Esophagus squamous epithelium (tissue), 5 donors: ENCODE measurements at places on chromosomes 11 and 22.

DNA sequence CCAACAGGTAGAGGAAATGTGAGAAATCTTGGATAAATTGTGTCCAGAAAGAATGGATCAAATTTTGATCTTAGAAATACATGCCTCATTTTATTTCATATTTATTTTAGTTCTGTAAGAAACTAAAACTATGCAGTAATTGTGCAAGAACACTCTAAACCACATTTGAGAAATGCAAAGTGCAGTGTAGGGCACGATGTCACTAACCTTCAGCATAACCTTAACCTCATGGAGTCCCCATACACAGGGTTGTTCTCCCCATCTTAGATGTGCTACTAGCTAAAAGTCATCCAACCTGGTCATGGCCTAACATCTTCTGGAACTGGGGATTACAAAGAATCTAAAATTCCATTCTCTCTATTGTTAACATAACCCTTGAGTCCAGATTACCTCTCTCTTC is 48.4 kb upstream of the ARHGAP42 start:
- DNase-seq: no peak

GRCh38 chr11:16993495-16993894 is 20.7 kb downstream of the PLEKHA7 start:
- no peak for DNase-seq

GRCh38 chr22:19476023-19476422 is 3.0 kb downstream of the UFD1 start:
- no peak for DNase-seq

DNA sequence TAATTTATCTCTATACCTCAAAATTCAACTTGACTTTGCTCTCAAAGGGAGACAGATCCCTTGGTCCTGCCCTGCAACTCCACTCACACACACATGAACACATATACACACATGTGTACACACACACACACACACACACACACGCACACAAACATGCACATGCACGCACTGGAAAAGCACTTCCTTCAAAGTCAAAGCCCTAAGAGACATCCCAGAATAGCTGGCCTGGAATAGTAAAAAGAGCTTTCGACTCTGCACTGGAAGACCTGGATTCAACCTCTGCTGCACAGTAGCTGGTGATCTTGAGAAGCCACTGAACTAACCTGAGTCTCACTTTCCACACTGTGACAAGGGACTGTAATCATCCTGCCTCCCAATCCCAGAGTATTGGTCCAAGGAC is 26.8 kb downstream of the TENM4 start:
- DNase-seq: no peak

DNA sequence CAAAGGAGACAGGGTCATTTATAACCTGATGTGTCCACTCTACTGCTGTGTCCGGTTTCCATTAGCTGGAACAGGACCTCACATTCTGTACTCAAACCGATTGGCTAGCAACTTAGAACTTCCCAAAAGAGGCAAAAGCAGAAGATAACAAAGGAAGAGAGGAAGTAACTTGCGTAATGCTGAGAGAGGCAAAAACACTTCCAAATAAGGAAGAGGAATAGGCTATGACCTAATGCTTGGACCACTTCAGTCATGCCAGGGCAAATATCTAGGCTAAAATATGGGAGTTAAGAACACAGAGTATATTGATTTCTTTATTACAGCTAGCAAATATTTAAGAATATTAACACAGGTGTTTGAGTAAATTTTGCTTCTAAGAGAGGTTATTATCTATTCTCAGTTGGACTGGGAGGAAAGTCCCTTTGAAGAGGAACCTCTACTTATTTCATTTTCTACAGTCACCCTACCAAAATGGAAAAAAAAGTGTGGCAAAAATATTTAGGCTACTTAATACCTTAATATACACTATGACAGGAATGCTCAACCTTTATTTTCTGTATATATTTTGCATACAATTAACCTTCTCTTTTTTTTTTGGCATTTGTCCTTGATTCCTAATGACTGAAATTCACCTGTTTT is 499.8 kb upstream of the CHORDC1 start:
- no peak for DNase-seq

- no peak for DNase-seq
Measured at GRCh38 chr11:110463153-110463552, 33.4 kb downstream of the FDX1 start.

DNA sequence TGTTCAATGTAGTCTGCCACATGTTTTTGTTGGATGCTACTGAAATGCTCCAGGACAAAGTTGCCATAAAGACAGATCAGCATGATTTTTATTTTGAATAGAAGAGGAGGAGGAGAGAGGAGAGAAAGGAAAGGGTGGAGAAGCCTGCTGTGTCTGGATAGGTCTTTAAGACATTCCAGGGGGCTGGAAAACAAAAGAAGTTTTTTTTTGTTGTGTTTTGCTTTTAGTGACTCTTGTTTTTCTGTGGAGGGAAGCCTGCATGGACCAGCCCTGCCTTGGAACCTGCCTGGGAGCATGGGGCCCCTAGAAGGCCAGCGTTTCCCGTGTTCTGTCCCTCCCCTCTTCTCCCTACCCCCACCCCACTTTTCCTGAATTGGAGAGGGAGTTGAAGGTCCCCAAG is 2.3 kb downstream of the TSPAN18 start:
- no peak for DNase-seq

DNA sequence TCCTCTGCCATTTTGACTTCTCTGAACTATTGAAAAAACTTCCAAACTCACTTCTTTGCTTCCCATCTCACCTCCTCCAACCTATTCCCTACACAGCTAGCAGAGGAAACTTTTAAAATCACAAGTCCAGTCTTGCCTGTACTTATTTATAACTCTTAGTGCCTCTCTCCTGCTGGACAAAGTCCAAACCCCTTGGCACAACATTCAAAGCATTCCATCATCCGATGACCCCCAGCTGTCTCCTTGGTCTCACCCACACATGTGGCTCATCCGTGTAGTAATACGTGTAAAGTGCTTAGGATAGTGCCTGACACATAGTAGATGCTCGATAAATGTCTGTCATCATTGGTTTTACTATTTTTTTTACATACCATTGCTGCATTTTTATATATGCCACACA is 101.4 kb downstream of the PARVA start:
- DNase-seq: no peak

GRCh38 chr11:116261606-116262005 is 511.2 kb downstream of the BUD13 start:
- no peak for DNase-seq

- no peak for DNase-seq
Measured at GRCh38 chr11:125948278-125949051, 2.6 kb downstream of the VSIG10L2 start.

GRCh38 chr11:85805387-85805786 is 5.6 kb downstream of the SYTL2 start:
- DNase-seq: no peak

GRCh38 chr11:87076874-87077429 is 39.2 kb downstream of the TMEM135 start:
- no peak for DNase-seq

GRCh38 chr11:86632499-86633269 is 39.7 kb downstream of the ME3 start:
- no peak for DNase-seq

- DNase-seq: no peak
Measured at GRCh38 chr11:7603031-7603781, 70.1 kb downstream of the CYB5R2 start.

- no peak for DNase-seq
Measured at GRCh38 chr11:61854206-61854895, 26.3 kb downstream of the FADS2 start.

DNA sequence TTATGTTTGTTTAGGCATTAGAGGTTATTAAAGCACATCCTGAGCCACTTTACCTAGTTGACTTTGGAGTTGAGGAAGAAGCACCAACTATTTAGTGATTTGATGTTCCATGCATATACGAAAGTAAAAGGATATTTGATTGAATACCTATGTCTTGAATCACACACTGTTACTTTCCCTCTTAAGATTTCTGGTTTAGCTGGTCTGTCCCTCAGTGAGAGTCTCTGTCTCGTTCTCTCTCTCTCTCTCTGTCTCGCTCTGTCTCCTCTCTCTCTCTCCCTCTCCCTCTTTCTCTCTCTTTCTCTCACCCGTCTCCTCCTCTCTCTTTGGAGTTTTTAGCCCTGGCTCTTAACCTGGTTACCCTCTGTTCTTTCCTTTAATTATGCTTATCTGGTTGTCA is 11.0 kb downstream of the CTNND1 start:
- no peak for DNase-seq

GRCh38 chr22:48404801-48405447 is 1422.7 kb downstream of the BRD1 start:
- no peak for DNase-seq

- no peak for DNase-seq
Measured at GRCh38 chr11:118002541-118003423, 16.6 kb downstream of the IL10RA start.

DNA sequence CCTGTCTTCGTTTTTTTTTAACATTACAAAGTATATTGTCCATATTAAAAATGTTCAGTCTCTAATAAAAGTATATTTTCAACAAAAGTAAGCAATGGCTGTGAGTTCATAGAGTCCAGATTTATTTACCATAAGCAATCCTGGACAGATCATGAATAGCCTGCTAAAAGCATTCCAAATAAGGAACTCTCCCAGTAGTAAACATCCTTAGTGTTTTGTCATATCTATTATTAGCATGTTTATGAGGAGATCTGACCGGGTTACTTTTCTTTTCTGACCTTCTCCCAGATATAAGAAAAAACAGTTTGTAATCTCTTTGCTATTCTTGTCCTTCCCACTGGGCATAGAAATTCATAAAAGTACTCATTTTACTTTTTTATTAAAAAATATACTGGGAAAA is 403.9 kb upstream of the ANO3 start:
- DNase-seq: no peak

DNA sequence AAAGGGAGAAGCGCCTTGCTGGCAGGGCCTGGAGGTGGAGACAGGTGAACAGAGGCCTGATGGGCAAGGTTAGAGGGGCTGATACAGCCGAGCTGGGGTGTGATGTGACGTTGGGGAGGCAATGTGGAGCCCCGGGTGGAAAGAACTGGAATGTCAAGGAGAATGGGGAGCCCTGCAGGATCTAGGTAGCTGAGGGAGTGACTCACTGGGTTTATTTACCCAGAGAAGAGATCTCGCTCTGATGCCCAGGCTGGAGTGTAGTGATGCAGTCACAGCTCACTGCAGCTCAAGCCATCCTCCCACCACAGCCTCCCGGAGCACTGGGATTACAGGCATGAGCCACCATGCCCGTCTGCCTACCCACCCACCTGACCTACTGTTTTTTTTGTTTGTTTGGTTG is 1.9 kb upstream of the CYB5R3 start:
- DNase-seq: no peak

GRCh38 chr11:18692941-18693760 is 5.4 kb upstream of the TMEM86A start:
- no peak for DNase-seq

DNA sequence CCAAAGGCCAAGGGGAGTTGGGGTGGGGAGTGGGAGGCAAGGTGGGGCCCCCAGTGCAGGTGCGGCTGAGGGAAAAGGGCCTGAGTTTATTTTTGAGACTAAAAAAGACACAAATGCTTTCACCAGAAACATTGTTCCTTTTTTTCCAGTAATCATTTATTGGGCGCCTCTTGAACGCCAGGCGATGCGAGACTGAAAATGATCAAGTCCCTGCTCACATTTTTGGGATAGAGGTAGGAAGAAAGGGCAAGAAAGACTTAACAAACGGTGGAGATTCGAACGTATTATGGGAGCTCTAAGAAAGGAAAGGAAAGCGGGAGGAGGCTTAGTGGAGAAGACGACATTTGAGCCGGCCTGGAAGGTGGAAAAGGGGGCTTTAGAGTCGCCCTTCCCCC is 796 bp upstream of the SF3B2 start:
- DNase-seq: no peak

GRCh38 chr22:41780746-41781505 is 19.6 kb upstream of the CCDC134 start:
- peak; percentile 70 for DNase-seq

DNA sequence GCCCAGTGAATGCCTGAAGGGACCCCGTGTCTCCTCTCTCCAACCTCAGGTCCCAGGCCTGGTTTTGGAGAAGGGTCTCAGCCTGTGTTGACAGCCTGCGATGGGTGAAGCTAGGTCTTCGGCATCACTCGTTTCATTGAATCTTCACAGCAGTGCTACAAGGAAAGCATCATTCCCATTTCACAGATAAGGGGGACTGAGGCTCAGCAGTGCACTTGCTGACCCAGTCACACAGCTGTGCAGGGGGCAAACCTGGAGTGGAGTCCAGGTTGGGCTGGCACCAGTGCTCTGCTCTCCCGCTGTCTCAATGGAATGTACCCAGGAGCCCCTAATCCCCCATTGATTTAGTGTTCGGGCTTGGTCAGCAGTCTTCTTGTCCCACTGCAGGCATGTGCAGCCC is 10.9 kb upstream of the YWHAH start:
- DNase-seq: no peak

DNA sequence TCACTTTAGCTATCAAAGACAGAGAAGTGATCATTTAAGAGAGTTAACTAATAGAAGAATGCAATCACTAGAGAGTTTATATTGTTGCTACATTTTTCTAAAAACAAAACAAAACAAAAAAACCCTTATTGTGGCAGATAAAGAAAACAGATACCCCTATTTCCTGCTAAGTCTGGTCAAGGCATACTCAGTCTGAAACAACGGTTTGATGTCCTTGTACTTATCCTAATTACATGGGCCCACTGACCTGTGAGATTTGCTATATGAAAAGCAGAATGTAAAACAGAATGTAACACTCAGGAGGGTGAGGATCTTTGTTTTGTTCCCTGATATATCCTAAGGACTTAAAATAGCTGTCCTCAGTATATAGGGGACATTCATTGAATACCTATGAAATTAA is 24.6 kb downstream of the MAML2 start:
- no peak for DNase-seq

GRCh38 chr22:17786435-17787161 is 12.3 kb upstream of the BID start:
- no peak for DNase-seq

DNA sequence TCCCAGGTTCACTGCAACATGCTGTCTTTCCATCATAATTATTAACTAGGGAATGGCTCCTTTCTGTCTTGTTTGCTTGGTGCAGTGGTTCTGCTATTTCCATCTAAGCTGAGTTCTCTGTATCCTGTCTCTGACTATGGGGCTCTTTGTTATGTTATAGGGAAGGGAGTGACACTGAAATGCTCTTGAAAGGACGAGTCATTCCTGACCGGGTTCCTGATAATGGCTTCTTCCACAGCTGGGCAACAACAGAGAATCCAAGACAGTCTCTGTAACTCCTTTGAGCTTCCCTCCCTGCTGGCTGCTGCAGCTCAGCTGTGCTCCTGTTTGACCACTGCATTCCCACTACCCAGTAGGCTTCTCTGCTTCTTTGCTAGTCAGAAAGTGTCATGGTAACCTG is 24.1 kb downstream of the OR2AT4 start:
- DNase-seq: no peak

GRCh38 chr11:13105237-13105844 is 96.2 kb downstream of the RASSF10 start:
- DNase-seq: no peak

GRCh38 chr11:7428196-7428595 is 57.1 kb upstream of the OLFML1 start:
- no peak for DNase-seq

GRCh38 chr11:48020092-48020755 is 39.9 kb downstream of the PTPRJ start:
- DNase-seq: no peak

GRCh38 chr11:105149477-105149876 is 9.9 kb upstream of the CARD18 start:
- DNase-seq: no peak

- DNase-seq: no peak
Measured at GRCh38 chr11:18700375-18700774, 1.8 kb downstream of the TMEM86A start.
